Motor neuron (in vitro differentiated cells): ENCODE measurements at places on chromosomes 2 and 18. TPM values are rescaled to one million over a fixed set of nuclear protein-coding genes. Genes with fewer than 3 reads are reported as not detected.
A peak's percentile ranks its signal among the peaks of the same experiment; 100 is the strongest.

The HTR2B gene
- 0.78 and 0.97 TPM in 2 replicates for total RNA-seq

GRCh38 chr2:98588880-98589431, 19.4 kb downstream of the COA5 start:
- no peak for ATAC-seq

DNA sequence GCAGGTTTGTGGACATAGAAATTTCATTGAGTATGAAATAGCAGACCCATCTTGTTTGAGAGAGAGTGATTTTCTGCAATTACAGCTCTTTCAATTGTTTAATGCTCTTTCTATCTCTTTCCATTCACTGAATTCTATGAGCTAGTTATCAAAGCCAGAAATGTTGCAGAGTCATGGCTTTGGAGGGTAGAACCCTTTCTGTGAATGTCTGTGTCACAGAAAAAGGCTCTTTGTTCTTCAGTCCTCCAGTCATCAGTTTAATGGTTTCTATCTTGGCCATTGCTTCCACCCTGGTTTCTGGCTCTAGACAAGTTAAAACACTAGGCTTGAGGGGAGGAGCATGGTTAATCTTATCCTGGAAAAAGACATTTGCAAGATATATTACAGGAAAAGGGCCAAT, 655.0 kb downstream of the STK39 start:
- ATAC-seq = peak; percentile 23

- peak; percentile 92 for ATAC-seq
Measured at GRCh38 chr2:232979871-232980461, 33.1 kb downstream of the NGEF start.

- no peak for ATAC-seq
Measured at GRCh38 chr2:177572236-177572671, 179.7 kb downstream of the AGPS start.

DNA sequence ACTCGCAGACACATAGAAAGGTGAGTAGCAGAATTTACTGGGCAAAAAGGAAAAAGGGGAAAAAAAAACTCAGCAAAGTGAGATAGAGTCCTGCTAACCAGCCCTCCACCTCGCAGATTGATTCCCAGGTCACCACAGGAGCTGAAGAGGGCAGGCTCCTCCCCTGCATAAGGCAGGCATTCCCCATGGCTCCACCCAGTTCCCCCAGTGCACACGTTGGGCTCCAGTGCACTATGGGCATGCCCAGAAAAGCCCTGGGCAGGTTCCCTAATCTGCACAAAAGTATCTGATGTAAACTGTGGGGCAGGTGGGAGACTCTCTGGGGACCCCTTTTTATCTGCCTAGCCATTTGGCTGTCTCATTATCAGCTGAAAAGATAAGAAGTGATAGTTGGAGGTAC, 461.2 kb upstream of the TMEFF2 start:
- no peak for ATAC-seq

DNA sequence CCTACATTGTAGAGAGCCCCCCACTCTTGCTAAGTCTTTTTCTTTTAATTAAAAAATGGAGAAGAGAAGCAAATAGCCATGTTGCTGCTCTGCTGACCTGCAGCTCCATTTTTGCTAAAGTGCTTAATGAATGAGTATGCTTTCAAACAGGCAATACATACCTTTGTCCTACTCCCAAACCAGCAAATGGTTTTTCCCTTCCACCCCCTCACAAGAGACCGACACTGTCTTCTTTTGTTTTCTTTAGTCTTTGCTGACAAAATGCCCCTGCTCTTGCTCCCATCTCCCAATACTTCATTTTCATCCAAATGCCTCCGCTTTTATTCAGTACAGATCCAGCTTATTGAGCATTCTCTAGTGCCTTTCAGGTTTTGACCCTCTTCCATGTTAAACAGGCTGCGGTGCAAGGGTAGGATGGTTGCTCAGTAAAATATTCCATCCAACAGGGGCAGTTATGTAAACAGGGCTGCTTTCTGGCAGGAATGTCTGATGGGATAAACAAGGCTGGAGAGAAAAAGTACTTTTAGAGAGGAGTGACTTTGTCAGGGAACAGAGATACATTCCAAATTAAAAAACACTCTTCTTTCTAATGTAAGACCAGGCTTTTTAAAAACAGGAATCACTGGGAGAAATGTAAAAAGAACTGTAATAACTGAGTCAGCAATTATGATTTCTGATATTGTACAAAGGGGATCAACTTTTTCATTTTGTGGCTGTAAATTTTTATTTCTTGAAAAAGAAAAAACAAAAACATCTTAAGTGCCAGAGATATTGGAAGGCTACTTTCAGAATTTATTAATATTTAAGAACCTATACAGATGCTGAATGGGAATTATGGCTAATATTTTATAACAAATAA, 136.8 kb downstream of the MEP1B start:
- no peak for ATAC-seq

GRCh38 chr2:35199298-35199697, 1156.3 kb upstream of the CRIM1 start:
- no peak for ATAC-seq

The COL3A1 gene
- 0.05 and 0.31 TPM in 2 replicates for total RNA-seq

The DLX1 gene
- 1.3 and 2.3 TPM in 2 replicates for total RNA-seq

- ATAC-seq = no peak
Measured at GRCh38 chr2:20050104-20050645, 1.3 kb downstream of the LAPTM4A start.

GRCh38 chr2:145777914-145778313, 1258.0 kb upstream of the ZEB2 start:
- no peak for ATAC-seq

DNA sequence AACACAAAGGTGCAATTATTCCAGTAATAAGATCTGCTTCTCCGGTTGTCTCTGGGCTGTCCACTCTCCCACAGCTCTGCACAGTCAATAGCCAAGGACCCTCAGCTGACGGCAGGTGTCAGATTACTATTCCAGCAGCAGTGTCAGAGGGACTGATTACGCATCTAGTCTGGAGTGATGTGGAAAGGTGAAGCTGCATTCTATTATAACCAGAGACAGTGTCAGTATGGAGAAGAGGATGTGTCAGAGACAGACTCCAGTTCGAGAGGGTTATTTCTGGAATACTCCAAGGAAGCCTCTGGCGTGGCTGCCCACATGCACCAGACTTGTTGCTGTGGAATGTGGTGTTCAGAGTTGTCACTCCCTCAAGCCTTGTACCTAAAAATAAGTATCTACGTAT, 163.6 kb upstream of the TMEM200C start:
- peak; percentile 69 for ATAC-seq

GRCh38 chr2:127700527-127701192, 637 bp upstream of the SFT2D3 start:
- peak; percentile 4 for ATAC-seq

The SH2D6 gene
- 2.4 and 3.3 TPM in 2 replicates for total RNA-seq

DNA sequence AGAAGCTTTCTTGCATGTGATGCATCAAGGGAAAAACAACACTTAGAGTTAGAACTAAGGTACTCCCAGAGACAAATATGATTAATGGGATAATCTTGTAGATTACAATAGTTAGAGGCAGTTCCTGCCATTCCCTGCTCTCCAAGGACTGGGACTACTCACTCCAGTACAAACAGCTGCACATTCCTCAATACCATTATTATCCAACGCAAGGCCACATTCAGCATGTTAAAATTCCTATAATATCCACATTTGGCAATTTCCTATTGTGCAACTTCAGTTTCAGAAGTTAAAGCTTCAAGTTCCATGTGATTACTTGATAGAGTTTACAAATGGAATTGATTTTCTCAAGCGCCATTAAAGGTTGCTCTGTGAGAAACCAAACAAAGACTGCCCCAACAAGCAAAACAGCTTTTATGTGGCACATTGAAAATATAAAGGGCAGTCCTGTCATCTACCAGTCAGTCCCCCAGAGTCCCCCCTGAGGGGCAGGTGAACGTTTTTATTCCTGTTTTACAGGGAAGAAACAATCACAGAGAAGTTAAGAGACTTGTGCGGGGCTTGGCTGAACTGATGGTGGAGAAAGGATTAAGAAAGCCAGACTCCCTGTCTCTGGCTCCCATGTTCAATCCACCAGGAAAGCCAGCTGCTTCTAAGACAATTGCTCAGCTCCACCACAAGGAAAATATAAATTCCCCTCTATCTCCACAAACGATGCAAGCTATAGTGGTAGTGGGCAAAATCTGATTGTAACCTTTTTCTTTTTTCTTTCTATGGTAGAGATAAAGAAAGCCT, 72.6 kb downstream of the TXNL1 start:
- ATAC-seq = no peak

GRCh38 chr2:201883606-201884369, 77.5 kb downstream of the CDK15 start:
- no peak for ATAC-seq

DNA sequence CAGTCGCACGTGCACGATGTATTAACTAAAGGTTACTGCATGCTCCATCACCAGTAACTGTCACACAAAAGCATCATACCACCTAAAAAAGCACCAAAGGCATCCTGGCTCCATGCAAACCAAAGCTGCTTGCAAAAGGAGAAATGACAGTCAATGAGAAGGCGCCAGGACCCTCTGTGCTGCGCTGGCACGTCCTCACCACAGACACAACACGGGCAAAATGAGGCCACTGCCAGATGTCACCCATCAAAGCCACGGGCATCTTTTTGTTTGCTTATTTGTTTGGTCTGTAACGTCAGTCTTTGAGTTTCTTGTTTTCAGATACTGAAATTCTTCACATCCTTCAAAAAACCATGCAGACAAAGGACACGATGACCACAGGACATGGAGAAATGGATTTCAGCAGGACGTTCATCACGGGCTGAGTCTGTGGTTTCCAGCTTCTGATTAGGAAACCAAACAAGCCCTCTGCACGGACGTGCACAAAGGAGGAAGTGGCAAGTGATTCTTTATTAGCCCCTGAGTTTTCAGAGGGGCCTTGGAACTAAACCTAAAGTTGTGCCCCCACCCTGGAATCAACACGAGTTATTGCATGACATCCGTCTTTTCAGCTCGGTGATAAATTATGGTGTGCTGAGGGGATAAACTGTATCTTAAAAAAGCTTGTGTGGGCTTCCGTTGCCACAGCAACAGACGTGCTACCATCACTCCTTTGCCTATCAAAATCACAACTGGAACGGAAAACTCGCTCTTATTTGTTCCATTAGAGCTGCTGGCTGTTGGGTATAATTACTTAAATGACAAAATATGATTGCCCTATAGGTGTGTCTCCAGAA, 181.8 kb downstream of the EIPR1 start:
- ATAC-seq = no peak

The SERPINB5 gene
- total RNA-seq = 0.16 and 0.41 TPM in 2 replicates

The SOCS6 gene
- total RNA-seq = 12.0 and 12.7 TPM in 2 replicates
